ENCODE measurements at places on chromosomes 2 and 18.
A peak's percentile ranks its signal among the peaks of the same experiment; 100 is the strongest.

- no peak for DNase-seq
Measured at GRCh38 chr2:71853858-71854257, 293.8 kb downstream of the CYP26B1 start.

DNA sequence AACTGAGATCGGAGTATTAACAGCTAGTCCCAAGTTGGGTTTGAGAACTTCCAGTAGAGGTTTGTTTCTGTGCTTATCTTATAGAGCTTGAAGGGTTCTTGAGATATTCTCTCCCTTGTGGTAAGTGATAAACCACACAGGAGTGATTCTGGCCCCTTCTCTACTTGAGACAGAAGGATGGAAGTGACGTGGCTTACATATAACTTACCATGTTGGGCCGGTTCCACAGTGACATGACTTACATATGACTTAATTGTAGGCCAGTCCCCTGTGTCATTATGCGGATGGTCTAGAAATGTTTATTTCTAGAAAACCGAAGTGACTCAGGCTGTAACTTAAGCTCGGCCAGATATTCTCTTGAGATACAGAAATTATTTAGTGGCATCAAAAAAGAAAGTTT lies 62.7 kb downstream of the TRAPPC12 start:
- DNase-seq: no peak

GRCh38 chr2:234502285-234502918 lies 5.5 kb upstream of the ARL4C start:
- DNase-seq: no peak

DNA sequence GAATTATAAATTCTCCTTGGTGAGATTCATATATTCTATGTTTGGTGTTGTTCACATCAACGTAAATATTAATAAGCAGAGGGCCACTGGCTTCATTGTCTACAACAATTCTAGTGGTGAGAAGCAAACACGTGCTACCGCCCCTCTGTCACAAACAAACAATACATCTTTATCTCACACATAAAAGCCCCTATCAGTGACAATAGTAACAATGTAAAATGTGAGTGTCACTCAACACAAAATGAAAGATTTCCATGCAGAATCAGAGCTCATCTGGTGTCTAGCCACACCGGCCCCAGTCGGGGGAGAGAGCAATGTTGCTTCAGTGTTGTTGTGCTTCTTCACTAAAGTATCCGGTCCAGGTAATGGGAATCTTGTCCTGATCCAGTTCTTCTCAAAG lies 932.6 kb downstream of the SOCS6 start:
- no peak for DNase-seq

DNA sequence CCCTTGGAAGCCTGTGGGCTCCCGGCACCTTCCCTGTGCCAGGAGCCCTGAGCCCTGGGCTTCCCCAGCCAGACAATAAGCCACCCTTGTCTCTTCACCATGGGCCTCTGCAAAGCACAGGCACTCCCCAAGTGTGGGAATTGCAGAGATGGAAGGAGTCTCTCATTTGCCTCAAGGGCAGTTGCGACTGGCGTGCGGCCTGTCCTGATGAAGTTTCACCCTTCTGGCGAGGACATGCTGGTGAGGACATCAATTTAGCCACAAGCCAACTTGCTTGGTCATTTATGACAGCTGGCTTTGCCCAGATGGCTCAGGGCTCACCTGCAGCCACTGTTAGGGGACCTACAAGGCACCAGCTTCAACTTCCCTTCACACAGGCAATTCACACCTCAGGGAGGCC lies 180.2 kb downstream of the ANAPC1 start:
- DNase-seq: no peak

- no peak for DNase-seq
Measured at GRCh38 chr18:45340884-45341283, 274.4 kb upstream of the SLC14A2 start.

- DNase-seq: no peak
Measured at GRCh38 chr2:107669335-107669734, 157.4 kb upstream of the RGPD4 start.

- DNase-seq: peak; percentile 11
Measured at GRCh38 chr2:105237045-105237765, 4.3 kb upstream of the GPR45 start.

GRCh38 chr2:156459720-156460119 lies 23.5 kb downstream of the GPD2 start:
- no peak for DNase-seq

- DNase-seq: peak; percentile 98
Measured at GRCh38 chr18:23231340-23232021, 96.2 kb downstream of the CABLES1 start.

- no peak for DNase-seq
Measured at GRCh38 chr2:22329211-22330154, 1055.5 kb upstream of the KLHL29 start.

- no peak for DNase-seq
Measured at GRCh38 chr2:215887303-215887702, 126.0 kb downstream of the MREG start.
